Activated T-cell treated with anti-CD3 and anti-CD28 coated beads, Interleukin-2, amount 50 U/mL, for 24 hours (primary cell): ENCODE measurements at places on chromosomes 6 and 20.

DNA sequence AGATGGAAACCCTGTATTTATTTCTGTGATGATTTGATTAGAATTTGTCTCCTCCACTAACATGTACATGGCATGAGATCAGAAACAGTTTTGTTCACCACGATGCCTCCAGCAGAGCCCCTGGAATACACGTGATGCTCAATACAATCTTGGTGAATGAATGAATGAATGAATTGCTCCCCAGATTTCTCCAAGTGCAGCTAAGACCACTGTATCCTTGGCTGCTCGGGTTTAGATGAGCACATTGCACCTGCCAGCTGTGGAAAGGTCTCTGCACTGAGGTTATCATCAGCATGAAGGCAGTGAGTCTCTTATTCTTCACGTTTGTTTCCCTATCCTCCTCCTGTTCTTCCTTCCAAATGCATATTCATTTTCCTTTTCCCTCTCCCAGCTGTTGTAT, 17.9 kb downstream of the CASS4 start:
- H3K4me1 ChIP-seq: peaks cover 68% of the 10 kb centered on the region
- peak; percentile 31 for DNase-seq
- H3K27me3 ChIP-seq: no peaks in the 10 kb centered on the region
- peak overlapping the region; percentile 60 for H3K4me3 ChIP-seq
- no peaks in the 10 kb centered on the region for H3K36me3 ChIP-seq

DNA sequence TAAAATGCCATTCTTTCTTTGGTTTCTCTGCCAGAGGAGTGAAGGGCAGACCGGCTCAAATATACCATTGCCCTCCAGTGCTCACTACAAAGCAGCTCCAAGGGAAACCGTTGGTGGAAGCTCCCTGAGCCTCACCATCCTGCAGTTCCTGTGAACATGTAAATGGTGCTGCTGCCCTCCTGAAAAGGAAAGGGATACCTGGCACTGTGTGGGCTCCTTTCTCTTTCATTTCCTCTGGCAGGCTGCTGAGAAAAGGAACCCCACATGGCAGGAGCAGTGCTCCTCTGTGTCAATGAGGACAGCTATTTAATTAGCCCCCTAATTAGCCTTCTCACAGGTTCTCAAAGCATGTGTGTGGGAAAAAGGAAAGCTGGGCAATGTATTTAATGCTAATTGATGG, 142.5 kb downstream of the KLHL32 start:
- H3K36me3 ChIP-seq: no peaks in the 10 kb centered on the region
- H3K4me1 ChIP-seq: peaks cover 8% of the 10 kb centered on the region
- DNase-seq: no peak

DNA sequence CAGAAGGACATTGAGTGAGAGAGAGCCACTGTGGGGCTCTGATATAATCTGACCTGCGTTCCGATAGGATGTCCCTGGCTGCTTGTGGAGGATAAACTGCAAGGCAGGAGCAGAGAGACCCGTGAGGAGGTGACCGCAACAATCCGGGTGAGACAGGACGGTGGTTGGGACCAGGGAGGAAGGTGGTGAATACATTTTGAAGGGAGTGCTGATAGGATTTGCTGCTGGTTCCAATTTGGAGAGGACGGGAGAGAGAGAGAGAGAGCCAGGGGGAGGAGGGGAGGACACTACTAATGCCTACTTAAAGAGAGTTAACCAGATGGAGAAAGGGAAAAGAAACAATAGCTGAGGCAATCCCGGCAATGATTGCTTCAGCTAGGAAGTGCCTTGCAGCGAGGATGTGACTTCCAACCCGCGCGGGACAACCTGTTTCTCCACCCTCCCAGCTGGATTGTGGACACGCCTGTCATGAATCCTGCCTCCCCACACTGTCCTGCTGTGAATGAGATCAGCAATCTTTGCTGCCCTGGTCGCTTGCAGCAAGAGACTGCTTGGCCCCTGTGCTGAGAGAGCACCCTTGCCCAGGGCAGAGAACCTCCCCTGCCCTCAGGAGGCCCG, 199.0 kb upstream of the KCNG1 start:
- H3K27me3 ChIP-seq: peaks cover 68% of the 10 kb centered on the region
- H3K4me1 ChIP-seq: peaks cover 11% of the 10 kb centered on the region
- no peak for DNase-seq
- no peak overlapping the region for H3K4me3 ChIP-seq
- H3K36me3 ChIP-seq: no peaks in the 10 kb centered on the region

- peaks cover 90% of the 10 kb centered on the region for H3K36me3 ChIP-seq
- no peaks in the 10 kb centered on the region for H3K27me3 ChIP-seq
- peaks cover 42% of the 10 kb centered on the region for H3K4me1 ChIP-seq
- no peak for DNase-seq
- H3K4me3 ChIP-seq: peak overlapping the region; percentile 86
Measured at GRCh38 chr6:125918230-125918629, 38.3 kb upstream of the HINT3 start.

- peak; percentile 94 for DNase-seq
- H3K4me3 ChIP-seq: peak within 1 kb of the TSS; percentile 92
- H3K27ac ChIP-seq: peak within 1 kb of the TSS; percentile 99
Measured at GRCh38 chr6:30326526-30327231, at the start of gene TRIM39. TRIM39 (plus strand) TSS chr6:30326927; CDS start chr6:30329318, 2,391 bp downstream.

DNA sequence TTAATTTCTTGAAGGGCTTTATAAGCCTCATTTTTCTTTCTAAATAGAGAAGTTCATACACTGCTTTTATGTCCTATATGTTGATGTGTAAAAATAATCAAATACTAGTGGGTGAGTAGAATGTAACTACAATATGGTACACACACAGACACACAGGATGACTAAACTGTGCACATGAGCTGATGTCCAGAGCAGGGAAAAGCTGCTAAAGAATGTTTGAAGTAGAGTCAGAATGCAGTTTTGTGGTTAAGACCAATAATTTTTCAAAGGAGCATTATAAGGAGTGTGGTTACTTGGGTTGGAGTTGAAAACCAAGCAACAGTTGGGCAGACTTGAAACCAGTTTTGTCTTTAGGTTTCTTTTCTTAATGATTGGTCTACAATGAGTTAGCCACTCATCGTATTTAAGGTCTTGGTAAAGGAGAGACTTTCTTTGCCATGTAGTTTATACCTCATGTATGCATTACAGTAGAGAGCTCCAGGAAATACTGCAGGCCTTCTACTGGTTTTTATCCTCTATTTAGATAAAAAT, 196.6 kb downstream of the ESR1 start:
- no peak overlapping the region for H3K27ac ChIP-seq
- peaks cover 3% of the 10 kb centered on the region for H3K27me3 ChIP-seq
- no peaks in the 10 kb centered on the region for H3K4me1 ChIP-seq
- no peak overlapping the region for H3K4me3 ChIP-seq
- no peak for DNase-seq

DNA sequence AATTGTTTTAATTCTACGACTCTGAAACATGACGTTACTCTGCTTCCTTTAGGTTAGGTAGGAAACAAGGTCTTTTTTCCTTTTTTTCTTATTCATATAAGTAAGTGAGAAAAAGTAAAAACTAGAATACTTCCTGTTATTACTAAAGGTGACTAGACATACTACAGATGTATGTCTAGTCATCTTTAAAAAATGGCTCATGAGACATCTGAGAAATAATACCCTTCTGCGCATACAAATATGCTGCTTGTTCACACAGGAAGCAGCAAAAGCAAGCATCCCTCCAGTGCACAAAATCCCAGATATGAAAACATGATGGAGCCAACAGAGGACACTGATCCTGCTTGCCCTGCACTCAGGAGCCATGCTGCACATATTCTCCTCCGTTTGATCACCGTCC, 699.1 kb downstream of the EPM2A start:
- H3K27ac ChIP-seq: no peak overlapping the region
- H3K4me1 ChIP-seq: no peaks in the 10 kb centered on the region
- H3K36me3 ChIP-seq: no peaks in the 10 kb centered on the region

DNA sequence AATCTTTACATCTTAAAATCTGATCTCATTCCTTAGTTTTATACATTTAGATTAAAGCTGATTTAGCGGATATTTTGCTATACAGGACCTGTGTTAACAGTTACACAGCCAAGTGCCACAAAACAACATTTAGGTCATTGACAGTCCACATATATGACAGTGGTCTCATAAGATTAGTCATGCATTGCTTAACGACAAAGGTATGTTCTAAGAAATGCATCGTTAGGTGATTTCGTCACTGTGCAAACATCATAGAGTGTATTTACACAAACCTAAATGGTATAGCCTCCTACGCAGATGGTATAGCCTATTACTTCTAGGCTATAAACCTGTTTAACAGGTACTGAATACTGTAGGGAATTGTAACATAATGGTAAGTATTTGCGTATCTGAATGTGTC, 21.6 kb downstream of the ADGRG6 start:
- DNase-seq: no peak
- H3K27ac ChIP-seq: no peak overlapping the region
- no peak overlapping the region for H3K4me3 ChIP-seq

DNA sequence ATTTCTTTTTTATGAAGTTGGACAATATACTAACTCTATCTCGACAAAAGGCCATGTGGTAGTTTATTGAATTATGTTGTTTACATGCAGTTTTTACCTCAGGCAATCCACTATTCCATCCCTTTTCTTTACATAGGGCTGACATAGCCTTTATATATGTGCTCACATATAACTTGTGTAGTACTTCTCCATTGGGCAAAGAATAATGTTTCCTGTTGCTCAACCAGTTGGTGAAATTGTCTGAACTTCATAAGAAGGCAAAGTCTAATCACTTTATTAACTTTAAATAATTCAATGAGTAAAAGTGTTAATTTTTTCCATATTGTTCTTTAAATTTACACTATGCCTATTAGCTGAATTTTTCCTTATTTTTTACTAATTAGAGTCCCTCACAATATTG, 1272.1 kb downstream of the EPHA7 start:
- no peaks in the 10 kb centered on the region for H3K27me3 ChIP-seq
- H3K27ac ChIP-seq: no peak overlapping the region
- H3K36me3 ChIP-seq: no peaks in the 10 kb centered on the region
- no peaks in the 10 kb centered on the region for H3K4me1 ChIP-seq
- H3K4me3 ChIP-seq: no peak overlapping the region

- H3K27ac ChIP-seq: no peak overlapping the region
- H3K4me1 ChIP-seq: no peaks in the 10 kb centered on the region
Measured at GRCh38 chr20:60752741-60753420, 499.2 kb upstream of the CDH4 start.

- H3K27ac ChIP-seq: no peak overlapping the region
- no peak for DNase-seq
- H3K4me1 ChIP-seq: peaks cover 9% of the 10 kb centered on the region
Measured at GRCh38 chr20:40970218-40970617, 58.4 kb upstream of the TOP1 start.

DNA sequence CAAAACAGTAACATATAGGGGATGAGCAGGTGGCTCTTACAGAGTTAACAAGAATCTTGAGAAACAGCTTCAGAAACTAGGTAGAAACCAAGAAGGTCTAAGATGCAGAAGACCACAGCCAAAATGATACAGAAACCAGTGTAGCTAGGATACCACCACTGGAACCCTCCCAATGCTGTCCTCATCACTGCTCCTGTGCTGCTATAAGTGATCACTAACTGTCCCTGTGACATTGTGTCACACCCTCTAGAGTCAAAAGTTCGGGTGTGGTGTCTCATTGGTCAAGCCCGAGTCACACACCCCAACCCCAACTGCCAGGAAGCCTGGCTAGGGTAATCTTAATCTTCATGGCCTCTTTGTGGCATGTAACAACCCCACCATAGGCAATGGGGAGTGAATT, 153.1 kb downstream of the RCAN2 start:
- no peak overlapping the region for H3K4me3 ChIP-seq
- no peaks in the 10 kb centered on the region for H3K4me1 ChIP-seq
- H3K36me3 ChIP-seq: no peaks in the 10 kb centered on the region
- no peak for DNase-seq
- peaks cover 75% of the 10 kb centered on the region for H3K27me3 ChIP-seq

- no peaks in the 10 kb centered on the region for H3K27me3 ChIP-seq
- peaks cover 19% of the 10 kb centered on the region for H3K4me1 ChIP-seq
- peak; percentile 55 for DNase-seq
- no peak overlapping the region for H3K27ac ChIP-seq
Measured at GRCh38 chr6:26215585-26216358, 128.5 kb downstream of the HFE start.

DNA sequence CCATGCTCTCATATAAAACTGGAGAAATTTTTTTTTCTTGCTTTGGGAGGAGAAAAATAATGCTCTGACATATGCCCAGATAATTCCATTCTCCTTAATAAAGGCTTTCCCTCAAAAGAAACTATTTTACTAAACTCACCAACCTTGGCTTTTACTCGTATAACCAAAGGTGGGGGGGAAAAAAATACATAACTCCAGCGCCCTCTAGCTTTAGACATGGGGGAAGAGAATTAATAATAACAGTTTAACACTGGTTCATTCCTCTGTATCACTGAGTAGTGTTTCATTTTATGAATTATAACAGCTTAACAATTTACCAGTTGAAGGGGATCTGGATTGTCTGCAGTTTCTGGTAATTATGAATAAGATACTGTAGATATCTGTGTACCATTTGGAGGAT, 1226.1 kb downstream of the GRIK2 start:
- no peaks in the 10 kb centered on the region for H3K36me3 ChIP-seq
- H3K27ac ChIP-seq: no peak overlapping the region
- H3K4me1 ChIP-seq: no peaks in the 10 kb centered on the region

DNA sequence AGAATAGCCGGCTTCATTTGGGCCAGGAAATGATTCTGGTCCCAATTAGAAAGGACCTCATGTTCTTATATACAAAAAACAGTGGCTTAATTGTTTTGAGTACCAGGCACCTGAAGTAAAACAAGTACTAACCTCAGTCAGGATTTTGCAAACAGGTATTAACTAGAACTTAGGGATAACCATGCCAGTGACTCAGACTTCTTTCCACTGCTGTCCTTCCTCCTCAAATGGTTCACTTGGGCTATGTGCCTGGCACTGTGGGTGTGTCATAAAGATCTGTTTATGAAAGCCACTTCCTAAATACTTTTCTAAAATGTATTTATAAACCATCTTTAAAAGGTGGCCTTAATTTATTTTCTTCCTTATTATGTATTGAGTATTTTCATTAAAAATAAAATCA, 10.7 kb downstream of the CLDN20 start:
- H3K36me3 ChIP-seq: peaks cover 73% of the 10 kb centered on the region
- DNase-seq: no peak
- H3K27me3 ChIP-seq: no peaks in the 10 kb centered on the region
- no peak overlapping the region for H3K4me3 ChIP-seq
- peaks cover 26% of the 10 kb centered on the region for H3K4me1 ChIP-seq

DNA sequence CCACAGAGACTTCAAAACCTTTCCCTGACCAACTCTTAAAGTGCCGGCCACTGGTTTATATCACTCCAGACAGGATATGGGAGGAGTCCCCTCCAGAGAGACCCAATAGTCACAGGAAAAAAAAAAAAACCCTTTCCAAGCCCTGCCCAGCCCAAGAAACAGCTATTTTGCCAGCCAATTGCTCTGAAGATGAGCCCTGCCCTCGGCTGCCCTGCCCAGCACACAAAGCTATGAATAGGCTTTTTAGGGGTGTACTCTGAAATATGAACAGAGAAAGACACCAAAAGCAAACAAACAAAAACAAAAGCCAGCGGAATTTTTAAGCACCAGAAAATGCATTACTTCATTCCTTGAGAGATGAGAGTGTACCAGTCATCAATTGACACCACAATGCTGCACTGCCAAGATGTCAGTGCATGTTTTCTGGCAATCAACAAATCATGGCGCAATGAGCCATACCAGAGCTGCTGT, 275.1 kb downstream of the C6orf118 start:
- DNase-seq: no peak
- H3K4me3 ChIP-seq: no peak overlapping the region
- no peaks in the 10 kb centered on the region for H3K4me1 ChIP-seq
- no peaks in the 10 kb centered on the region for H3K36me3 ChIP-seq
